Gastrocnemius medialis (tissue), 4 donors: ENCODE measurements at places on chromosomes 6 and 20. TPM values are rescaled to one million over a fixed set of nuclear protein-coding genes. Genes with fewer than 3 reads are reported as not detected.

The CRISP3 gene
- not detected for total RNA-seq

The HMGCLL1 gene
- 0.92 TPM for total RNA-seq

The CHMP4B gene
- 109 TPM for total RNA-seq

The SLA2 gene
- total RNA-seq: not detected

The SGK2 gene
- total RNA-seq: 0.36 TPM

The MCCD1 gene
- not detected for total RNA-seq

GRCh38 chr6:22437665-22438064 lies 131.7 kb upstream of the HDGFL1 start:
- H3K4me1 ChIP-seq: no peaks in the 10 kb centered on the region
- no peak overlapping the region for H3K4me3 ChIP-seq
- H3K36me3 ChIP-seq: no peaks in the 10 kb centered on the region
- H3K27ac ChIP-seq: no peak overlapping the region
- no peak for DNase-seq

- no peak overlapping the region for H3K27ac ChIP-seq
- no peak overlapping the region for H3K4me3 ChIP-seq
- no peaks in the 10 kb centered on the region for H3K36me3 ChIP-seq
- no peak for DNase-seq
Measured at GRCh38 chr6:101208152-101208551, 185.4 kb upstream of the GRIK2 start.

DNA sequence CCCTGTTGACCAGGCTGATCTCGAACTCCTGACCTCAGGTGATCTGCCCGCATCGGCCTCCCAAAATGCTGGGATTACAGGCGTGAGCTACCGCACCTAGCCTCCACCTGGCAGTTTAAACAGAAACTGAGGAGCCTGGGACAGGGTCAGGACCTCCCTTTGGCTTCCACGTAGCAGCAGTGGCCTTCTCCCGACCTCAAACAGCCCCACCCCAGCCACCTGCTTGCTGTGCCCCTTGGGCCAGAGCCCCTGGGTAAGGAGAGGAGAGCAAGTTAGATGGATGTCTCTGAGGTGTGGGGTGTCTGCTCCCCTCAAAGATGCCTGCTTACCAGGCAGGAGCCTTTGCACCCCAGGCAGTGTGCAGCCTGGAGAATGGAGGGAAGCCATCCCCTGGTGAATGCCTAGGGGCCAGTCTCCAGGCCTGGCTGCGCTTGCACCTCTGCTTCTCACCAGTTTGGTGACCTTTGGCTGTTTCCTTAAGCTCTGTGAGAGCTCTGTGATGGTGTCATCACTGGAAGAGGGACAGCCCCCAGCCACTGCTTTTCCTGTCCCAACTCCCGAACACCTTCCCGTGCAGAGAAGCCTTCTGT lies 42.1 kb upstream of the MDFI start:
- H3K4me3 ChIP-seq: no peak overlapping the region
- H3K36me3 ChIP-seq: no peaks in the 10 kb centered on the region
- no peaks in the 10 kb centered on the region for H3K4me1 ChIP-seq
- DNase-seq: no peak

- peaks cover 16% of the 10 kb centered on the region for H3K4me1 ChIP-seq
- no peaks in the 10 kb centered on the region for H3K36me3 ChIP-seq
- no peak overlapping the region for H3K27ac ChIP-seq
- no peak for DNase-seq
Measured at GRCh38 chr20:1469306-1469905, 2.8 kb upstream of the NSFL1C start.

- H3K27ac ChIP-seq: no peak overlapping the region
- no peaks in the 10 kb centered on the region for H3K36me3 ChIP-seq
- H3K4me3 ChIP-seq: no peak overlapping the region
- H3K27me3 ChIP-seq: no peaks in the 10 kb centered on the region
- DNase-seq: no peak
Measured at GRCh38 chr20:63782521-63782971, 43.0 kb downstream of the SLC2A4RG start.

GRCh38 chr20:32999603-33000250 lies 4.5 kb downstream of the SUN5 start:
- DNase-seq: no peak
- H3K27me3 ChIP-seq: no peaks in the 10 kb centered on the region
- no peak overlapping the region for H3K27ac ChIP-seq
- H3K4me1 ChIP-seq: no peaks in the 10 kb centered on the region
- no peaks in the 10 kb centered on the region for H3K36me3 ChIP-seq
- H3K4me3 ChIP-seq: no peak overlapping the region

DNA sequence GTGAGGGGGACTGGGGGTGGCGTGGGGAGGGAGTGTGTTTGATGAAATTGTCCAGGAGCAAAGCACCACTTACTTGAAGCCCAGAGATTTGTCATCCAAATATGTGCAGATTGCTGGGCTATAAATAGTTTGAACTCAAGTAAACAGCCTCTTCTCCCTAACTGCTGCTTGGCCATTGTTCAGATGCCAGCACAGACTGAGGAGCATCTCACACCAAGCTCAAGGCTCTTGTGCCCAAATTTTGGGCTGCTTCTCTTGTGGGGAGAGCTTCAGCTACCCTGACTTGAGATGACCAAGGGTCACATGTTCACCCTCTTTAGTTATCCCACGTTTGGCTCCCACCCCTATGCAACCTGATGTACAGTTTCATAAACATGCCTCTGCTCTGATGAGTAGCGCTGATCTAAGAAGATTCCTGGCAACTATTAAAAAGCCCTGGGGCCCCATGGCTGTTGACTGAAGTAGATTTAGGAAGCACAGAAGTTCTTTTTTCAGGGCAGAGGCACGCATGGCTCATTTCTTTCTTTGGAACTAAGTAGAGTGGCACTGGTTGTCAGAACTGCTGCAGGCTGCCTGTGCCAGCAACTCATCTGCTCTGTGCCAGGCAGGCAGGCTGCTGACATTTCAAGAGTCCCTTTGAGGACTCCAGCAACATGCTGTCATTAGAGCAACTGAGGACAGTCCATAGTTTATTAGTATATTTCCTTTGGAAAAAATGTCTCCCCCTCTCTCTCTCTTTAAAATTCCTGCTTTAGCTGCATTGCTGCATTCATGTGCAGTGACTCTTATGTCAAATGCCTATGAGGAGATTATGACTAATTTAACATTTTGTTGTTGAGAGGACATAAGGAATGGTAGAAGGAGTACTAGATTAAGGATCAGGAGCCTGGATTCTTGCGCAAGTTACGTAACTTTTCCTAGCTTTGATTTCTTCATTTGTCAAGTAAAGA lies 9.6 kb upstream of the PKIG start:
- DNase-seq: peak; percentile 85
- peaks cover 60% of the 10 kb centered on the region for H3K4me1 ChIP-seq
- H3K4me3 ChIP-seq: peak overlapping the region; percentile 10
- no peaks in the 10 kb centered on the region for H3K36me3 ChIP-seq
- H3K27ac ChIP-seq: peak overlapping the region; percentile 92

- H3K27me3 ChIP-seq: no peaks in the 10 kb centered on the region
- no peak overlapping the region for H3K4me3 ChIP-seq
- H3K4me1 ChIP-seq: peaks cover 68% of the 10 kb centered on the region
- peak; percentile 84 for DNase-seq
- peak overlapping the region; percentile 78 for H3K27ac ChIP-seq
Measured at GRCh38 chr20:34525709-34526416, 9.6 kb downstream of the DYNLRB1 start.

DNA sequence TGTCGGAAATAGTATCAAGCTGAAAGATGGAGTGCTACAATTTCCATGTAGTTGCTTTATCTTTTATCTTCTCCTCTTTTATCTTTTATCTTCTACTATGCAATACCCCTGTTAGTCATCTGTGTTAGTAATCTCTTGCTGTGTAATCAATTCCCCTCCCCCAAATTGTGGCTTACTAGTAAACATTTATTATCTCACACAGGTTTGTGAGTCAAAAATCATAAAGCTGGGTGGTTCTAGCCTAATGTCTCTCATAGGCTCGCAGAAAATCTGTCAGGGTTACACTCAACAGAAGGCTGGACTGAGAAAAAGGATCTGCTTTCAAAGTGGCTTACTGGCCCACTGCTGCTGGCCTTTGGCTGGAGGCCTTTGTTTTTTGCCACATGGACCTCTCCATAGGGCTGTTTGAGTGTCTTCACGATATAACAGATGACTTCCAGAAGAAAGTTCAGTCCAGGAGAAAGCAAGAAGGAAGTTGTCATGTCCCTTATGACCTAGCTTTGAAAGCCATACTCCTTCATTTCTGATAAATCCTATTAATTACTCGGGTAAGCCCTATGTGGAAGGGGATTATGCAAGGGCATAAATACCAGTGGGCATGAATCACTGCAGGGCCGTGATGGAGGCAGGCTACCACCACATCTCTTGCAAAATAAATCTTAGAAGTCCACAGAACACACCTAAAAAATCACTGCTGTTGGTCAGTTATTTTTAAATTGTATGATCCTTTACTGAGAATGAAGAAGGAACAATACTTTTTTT lies 24.5 kb upstream of the PTCHD4 start:
- H3K4me3 ChIP-seq: no peak overlapping the region
- H3K27ac ChIP-seq: no peak overlapping the region
- no peaks in the 10 kb centered on the region for H3K27me3 ChIP-seq
- DNase-seq: no peak

GRCh38 chr6:3276174-3277167 lies 17.7 kb downstream of the PSMG4 start:
- no peak for DNase-seq
- no peak overlapping the region for H3K4me3 ChIP-seq
- no peaks in the 10 kb centered on the region for H3K27me3 ChIP-seq
- peaks cover 7% of the 10 kb centered on the region for H3K36me3 ChIP-seq

DNA sequence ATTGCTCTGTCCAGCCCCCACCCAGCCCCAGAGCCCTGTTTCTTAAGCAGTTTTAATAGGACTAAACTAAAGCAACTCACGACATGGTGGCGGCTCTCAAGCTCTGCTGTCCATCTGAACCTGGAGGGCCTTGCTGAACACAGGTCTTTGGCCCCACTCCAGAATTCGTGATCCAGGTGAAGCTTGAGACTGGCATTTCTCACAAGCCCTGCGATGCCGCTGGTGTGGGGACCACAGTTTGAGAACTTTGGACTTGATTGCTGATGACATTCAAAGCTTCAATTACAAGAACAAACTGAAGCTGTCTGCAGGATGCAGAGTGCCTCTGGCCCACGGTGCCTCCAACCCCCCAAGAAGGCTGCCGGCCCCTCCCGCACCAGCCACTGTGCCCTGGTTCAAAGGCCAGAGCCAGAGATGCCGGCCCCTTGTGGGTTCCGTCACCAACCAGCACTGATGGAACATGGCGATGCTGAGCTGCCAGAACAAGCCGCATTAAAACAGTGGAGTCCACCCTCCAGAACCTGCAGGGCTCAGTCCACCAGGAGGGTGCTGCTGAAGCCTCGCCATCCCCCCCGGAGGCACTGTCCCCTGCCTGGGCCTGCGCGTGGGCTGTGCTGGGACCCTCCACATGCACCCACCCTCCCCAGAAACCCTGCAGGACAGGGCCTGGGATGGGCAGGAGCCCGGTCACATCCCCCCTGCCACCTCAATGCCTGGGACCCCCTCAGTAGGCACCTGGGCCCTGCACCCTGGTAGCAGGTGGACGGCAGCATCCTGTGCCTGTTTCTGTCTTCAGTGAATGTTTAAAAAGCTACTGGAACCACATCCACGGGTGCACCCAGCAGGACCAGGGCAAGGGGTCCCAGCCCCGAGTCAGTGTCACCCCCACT lies 101.1 kb downstream of the PSMB1 start:
- no peaks in the 10 kb centered on the region for H3K36me3 ChIP-seq
- no peak for DNase-seq
- no peak overlapping the region for H3K27ac ChIP-seq
- H3K4me3 ChIP-seq: no peak overlapping the region
- H3K27me3 ChIP-seq: no peaks in the 10 kb centered on the region

GRCh38 chr6:125054331-125054730 lies 92.1 kb downstream of the RNF217 start:
- H3K36me3 ChIP-seq: no peaks in the 10 kb centered on the region
- no peak for DNase-seq

DNA sequence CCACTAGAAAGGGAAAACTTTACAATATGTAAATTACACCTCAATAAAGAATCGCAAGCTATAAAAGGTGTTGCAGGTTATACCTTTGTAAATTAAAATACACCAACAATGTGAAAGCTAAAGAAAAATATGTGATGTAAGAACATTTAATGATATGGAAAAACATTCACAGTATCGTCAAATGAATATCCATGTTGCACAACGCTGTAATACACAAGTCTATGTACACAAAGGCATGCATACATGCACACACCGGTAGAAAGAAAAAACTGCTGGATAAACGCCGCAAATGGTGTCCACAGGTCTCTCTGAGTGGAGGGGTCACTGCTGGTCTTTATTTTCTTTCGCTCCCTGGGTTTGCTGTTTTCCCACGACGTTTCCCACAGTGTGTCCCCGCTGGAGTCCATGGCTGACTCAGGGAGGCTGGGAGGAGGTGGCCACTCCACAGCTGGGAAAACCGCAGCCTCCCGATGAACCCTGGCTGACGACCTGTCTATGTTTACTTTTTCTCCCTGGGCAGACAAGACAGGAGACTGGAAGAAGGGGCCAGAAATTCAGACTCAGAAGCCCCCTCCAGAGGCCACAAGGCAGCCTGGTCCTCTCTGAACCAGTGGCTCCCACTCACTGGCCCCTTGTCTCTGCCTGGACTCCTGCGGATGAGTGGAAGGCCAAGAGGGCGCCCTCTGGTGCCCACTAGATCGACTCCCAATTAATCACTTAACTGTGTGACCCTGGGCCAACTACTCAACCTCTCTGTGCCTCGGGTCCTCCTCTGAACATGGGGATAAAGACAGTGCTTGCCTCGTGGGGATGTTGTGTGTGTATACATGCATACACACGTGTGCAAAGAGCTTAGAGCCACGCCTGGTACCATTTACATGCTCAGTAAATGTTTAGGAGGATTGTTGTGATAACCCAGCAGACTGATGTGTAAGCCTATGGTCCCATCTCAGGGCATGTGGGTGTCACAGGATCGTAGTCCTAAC lies 12.8 kb upstream of the BPI start:
- H3K36me3 ChIP-seq: no peaks in the 10 kb centered on the region
- no peak for DNase-seq
- no peak overlapping the region for H3K27ac ChIP-seq
- H3K27me3 ChIP-seq: no peaks in the 10 kb centered on the region

GRCh38 chr6:90304308-90304707 lies 7.7 kb upstream of the BACH2 start:
- no peaks in the 10 kb centered on the region for H3K27me3 ChIP-seq
- no peaks in the 10 kb centered on the region for H3K4me1 ChIP-seq
- no peaks in the 10 kb centered on the region for H3K36me3 ChIP-seq
- no peak for DNase-seq
